Renal pelvis (tissue), 12 donors: ENCODE measurements at places on chromosomes 16 and 17.

DNA sequence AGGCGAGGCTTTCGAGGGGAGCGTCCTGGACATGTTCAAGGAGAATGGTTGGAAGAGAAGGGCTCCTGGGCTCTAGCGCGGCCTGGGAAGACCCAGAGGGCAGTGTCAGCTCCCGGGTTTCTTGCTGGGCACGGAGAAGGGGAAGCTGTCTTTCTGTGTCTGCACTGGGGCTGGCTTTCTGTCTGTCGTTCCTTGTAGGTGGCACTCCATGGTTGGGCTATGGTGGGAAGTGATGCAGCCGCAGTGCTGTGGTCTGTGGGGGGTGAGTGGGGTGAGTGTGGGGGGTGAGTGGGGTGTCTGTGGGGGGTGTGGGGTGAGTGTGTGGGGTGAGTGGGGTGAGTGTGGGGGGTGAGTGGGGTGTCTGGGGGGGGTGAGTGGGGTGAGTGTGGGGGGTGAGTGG, 13.7 kb downstream of the RNF213 start:
- no peak for DNase-seq

- no peak for DNase-seq
Observed at GRCh38 chr16:20107083-20107482, 33.4 kb upstream of the GPR139 start.

- DNase-seq: no peak
Observed at GRCh38 chr17:6627019-6627418, 13.5 kb downstream of the KIAA0753 start.

DNA sequence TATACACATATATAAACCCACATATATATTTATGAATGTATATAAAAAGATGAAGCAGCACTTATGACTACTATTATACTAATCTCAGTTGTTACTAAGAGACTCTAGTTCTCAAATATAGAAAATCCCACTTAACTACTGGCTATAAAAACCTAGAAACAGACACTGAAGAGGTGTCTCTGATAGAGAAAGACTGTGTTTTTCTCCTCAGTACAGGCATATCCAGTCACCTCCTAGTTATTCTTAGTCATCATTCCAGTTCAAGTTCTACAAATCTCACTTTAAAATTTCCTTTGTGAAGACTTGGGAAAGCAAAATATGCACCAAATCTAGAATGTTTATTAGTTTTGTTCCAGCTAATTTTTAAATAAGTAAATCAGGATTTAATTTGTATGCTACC, 93.9 kb downstream of the STH start:
- DNase-seq: no peak

DNA sequence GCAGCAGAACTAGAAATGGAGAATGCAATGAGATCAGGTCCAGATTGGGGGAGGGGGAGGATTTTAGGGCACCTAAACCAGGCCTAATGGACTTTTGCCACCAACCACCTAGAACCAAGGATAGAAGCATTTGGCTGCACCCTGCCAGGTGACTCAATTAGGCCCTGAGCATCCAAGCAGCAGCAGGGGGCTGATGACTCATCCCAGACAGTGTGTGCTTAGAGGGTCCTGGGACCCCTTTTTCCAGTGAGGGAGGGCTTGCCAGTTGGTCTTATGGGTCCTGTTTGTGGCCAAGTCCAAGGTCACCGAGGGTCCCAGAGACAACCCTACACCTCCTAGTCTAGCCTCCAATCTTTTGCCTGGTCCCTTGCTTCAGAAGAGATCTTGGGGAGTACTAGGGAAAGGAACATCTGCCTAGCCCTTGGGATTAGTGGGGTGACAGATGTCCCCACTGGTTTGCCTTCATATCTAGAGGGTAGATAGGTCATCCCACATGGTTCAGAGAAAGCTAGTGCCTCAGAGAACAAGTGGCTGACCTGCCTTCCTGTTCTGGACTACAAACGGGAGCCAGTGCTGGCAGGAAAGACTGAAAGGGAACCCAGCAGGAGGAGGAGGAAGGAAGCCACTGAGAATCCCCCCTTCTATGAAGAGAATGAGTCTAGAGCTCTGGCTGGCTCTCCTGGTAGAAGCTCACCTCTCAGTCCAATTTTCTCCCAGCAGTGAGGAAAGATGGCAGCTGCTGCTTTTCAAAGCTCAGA, 1.6 kb upstream of the TBKBP1 start:
- DNase-seq: no peak
